ENCODE measurements at places on chromosomes 6 and 20.

- no peak for DNase-seq
These were observed 27.0 kb downstream of the SNAI1 start for GRCh38 chr20:50009521-50010454.

- DNase-seq: no peak
These were observed 5.8 kb upstream of the PACSIN1 start for GRCh38 chr6:34459899-34460593.

GRCh38 chr20:35319192-35319870 lies 27.1 kb upstream of the FAM83C start:
- no peak for DNase-seq

- DNase-seq: no peak
These were observed 10.7 kb upstream of the LAMP5 start for GRCh38 chr20:9503526-9504245.

DNA sequence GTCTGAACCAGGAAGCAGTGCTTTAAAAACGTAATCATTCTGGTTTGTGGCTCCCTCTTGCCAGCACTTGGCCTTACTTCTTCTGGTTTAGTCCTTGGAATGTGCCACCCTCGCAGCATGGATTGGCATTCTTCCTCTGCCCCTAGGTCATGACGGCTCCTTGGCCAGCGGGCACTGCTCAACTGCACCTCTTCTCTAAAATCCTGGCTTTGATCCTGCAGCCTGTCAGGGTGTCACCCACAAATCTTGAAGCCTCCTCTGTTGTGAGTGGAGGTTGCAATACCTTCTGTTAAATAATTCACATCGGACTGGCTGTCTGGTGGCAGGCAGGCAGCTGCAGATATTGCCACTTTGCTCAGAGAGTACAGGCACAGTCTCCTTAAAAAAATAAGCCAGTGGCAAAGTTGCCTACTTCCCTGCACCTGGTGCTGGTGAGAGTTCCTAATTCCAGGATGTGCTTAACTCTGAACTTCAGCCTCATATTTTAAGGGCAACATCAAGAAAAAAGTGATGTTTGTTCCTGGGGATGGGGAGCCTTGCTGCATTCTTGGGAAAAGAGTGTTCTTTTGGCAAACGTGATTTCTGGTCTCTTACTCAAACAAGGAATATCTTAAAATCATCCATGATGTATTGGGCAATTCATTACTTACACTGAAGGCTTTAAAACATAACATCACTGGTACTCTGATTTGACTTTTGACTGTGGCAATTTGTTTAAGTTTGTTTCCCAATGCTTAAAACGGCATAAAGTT lies 179.8 kb downstream of the FOXA2 start:
- DNase-seq: no peak

GRCh38 chr6:153085239-153085638 lies 45.8 kb downstream of the RGS17 start:
- DNase-seq: no peak

DNA sequence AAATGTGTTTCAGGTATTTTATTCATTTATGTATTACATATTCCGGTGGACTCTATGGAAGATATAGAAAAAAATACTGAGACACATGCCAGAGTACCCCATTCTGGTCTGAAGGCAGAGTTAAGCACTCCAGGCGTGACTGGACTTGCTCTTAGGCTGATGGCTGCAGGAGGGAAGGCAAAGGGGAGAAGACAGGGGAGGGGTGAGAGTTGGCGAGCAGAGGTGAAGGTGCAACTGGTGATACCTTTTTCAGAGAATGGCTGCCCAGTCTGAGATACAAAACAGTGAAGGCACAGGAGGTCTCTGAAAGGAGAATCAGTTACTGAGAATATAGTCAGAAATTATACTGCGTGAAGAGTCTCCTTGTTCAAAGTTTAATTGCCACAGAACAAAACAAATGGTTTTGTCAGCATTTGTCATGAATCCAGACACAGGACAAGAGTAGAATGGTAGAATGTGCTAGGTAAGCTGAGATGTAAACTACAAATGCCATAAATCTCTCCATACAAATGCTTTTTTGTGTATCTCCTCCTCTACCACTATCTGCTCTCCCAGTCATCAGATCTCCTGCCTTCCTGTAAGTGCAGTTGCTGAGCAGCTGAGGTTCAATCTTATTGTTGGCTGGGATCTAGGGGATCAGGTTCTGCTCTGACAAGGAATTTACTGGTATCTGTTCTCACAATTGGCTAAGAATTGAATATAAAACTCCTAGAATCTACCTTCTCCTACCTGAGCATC lies 104.2 kb upstream of the DST start:
- no peak for DNase-seq

DNA sequence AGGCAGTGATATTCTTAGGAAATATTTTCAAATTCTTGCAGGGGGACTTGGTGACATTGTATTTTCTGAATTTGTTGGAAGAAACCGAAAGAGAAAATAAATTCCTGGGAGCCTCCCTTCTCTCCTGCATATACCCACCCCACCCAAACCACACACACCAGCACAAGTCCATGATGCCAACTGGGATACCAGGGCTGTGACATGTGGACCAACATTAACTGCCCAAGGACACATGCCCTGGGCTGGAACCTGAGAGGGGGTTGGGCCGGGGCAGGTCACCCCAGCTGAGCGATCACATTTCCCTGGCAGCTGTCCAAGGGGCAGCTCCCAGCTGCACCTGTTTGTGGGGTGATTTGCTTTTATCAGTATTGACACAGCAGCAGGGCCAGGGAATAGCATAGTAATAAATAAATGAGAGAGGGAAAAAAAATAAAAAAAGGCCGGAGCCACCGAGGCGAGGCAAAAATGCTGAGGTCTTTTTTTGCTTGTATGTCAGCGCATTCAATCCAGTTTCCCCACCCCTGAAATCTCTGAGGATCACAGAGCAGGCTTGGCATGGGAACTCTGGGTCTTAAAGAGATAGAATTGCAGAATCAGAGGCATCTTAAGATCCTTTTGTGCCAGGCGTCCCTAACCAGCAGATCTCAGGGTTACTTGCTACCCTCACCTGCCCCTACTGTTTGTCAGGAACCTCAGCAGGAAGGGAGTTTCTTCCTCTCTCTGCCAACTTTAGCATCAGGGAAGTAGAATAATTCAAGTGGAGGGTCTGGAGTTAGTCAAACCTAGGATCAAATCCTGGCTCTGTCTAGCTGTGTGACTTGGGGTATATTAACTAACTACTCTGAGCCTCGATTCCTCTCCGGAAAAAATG lies 66.5 kb upstream of the PIM1 start:
- peak; percentile 60 for DNase-seq

GRCh38 chr6:42350911-42351310 lies 100.8 kb downstream of the TRERF1 start:
- no peak for DNase-seq

DNA sequence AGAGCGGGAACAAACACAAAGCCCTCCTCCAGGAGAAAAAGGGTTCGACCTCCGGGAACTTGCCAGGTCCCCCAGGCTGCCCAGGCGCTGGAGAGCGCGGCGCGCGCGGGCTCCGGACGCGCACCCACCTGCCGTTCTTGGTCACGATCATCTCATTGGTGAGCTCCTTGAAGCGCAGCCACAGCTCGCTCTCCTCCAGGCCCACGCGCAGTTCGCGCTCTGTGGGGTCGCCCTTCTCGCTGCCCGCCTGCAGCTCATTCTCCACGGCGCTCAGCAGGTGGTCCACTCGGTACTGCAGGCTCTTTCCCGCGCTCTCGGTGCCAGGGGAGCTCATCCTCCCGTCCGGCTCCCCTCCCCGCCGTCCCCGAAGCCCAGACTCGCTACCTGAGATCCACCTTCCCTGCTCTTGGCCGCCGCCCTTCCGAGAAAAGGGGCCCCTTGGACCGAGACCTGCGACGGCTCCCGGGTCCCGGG lies 356 bp downstream of the TBXT start:
- DNase-seq: peak; percentile 60

GRCh38 chr6:127439718-127440117 lies 19.5 kb downstream of the KIAA0408 start:
- no peak for DNase-seq

GRCh38 chr20:24328901-24329300 lies 140.5 kb upstream of the SYNDIG1 start:
- no peak for DNase-seq

DNA sequence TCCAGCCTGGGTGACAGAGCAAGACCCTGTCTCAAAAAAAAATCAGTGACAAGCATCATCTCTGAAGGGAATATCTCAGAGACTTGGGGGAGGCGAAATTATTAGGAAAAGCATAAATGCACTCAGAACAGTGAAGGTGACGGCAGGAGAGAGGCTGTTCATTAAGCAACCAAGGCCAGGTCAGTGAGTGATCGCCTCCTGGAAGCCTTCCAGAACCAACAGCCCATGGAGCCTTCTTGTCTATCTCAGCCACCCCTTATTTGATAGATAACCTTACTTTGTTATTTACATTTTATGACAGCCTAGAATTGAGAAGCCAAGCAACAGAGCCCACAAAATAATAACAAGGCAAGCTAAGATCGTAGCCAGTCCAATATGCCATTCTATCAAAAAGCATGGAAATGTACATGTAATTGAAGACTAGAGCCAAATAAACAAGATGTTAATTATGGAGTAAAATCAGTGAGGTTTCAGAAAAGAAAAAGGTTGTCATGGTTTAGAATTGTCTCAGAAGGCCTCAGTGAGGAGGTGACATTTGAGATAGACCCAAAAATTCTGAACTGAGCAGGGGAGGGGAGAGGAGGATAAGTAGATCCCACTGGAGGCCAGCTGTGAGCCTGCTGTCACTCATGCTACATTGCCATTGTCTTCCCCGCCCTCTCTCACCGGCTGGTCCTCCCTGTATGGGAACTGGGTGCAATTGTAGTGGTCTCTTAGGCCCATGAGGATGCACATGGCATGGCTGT lies 17.8 kb downstream of the BNIP5 start:
- no peak for DNase-seq

DNA sequence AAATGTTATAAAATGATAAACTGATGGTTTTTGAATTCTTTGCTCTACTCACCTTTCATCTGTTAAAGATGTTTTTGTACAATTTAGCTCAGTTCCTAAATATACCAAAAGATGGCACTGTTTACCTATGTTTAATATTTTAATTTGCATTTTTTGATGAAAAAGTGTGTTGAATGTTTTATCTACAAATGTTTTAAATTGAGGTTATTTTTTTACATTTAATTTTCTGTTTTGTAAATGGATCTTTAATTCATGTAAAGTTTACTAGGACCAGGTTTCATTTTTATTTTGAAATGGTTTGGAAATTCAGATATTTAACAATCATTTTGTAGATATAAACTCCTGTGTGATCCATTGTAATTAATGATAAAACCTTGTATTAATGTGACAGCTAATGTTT lies 30.0 kb downstream of the CDKAL1 start:
- no peak for DNase-seq

DNA sequence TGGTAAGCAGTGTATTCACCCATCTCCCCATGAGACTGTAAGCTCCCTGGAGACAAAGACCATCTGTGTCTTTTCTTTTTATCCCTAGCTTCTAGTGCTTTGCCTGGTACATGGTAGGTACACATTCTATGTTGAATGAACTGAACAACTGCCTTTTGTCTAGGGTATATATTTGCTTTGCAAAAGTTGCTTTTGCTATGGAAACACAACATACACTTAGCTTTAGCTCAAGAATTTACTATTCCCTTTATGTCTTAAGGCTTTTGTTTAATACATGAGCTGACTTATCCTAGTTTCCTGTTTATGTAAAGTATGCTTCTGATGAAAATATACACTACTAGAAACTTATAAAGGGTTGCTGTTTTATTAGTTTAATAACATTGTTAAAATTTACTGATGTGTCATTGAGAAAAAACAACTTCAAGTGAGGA lies 198.2 kb downstream of the PRL start:
- no peak for DNase-seq

DNA sequence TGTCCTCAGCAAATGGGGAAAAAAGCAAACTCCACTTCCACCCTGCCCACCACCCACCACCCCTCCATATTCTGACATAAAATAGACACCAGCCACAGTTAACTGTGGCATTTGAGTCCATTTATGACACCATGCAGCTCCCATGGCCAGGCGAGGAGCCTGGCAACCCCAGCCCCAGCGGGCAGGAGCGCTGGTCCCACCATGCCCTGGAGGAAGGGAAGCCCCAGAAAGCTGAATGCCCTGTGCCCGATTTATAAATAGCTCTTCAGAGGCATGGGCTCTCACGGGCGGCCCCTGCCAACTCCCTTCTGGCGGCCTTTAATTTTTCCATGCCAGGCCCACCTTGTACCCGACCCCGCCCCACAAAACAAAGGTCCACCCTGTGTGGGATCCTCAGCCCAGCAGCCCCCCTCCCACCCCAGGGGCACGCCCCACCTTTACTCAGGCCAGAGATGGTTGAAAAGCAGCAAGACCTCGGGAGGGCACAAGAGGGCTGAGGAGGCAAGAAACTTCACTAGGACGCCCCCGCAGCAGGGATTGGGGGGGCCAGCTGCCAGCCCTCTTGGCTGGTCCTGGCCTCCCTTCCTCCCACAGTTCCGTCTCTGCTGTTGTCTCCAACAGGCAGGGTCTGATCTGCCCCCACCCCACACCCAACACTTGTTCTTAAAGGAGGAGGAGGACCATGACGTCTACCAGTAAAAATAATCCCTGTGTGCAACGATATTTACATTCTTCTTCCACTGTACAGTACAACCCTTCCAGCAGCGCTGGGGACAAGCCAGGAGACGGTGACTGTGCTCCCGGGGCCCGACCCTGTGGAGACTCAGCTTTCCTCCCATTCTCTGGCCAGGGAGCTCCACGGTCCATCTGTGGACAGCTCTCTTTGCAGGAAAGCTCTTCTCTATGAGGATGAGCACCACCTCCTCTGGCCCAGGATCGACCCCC lies 115.6 kb upstream of the CDYL start:
- peak; percentile 36 for DNase-seq

- DNase-seq: no peak
These were observed 37.3 kb downstream of the ADGRG6 start for GRCh38 chr6:142339113-142339512.

DNA sequence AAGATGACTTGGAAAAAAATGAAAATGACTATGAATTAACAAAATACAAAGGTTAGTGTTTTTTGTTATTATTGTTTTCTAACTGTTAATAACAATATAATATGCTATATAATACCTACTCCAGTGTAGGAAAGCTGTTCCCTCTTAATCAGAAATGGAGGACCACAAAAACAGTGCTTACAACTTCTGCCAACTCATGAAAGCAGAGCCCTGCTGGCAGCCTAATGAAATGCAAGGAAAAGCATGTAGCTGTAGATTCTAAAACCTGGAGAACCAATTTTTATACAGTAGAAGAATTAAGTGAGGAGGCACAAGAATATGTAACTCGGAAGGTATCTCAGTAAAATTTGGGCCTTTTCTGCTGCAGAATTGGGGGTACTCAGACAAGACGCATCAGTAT lies 29.4 kb downstream of the PHIP start:
- no peak for DNase-seq

- no peak for DNase-seq
These were observed 243.0 kb downstream of the ATXN1 start for GRCh38 chr6:16518265-16518664.

GRCh38 chr20:45096781-45097180 lies 4.1 kb downstream of the KCNS1 start:
- DNase-seq: no peak

GRCh38 chr20:40868551-40869217 lies 159.9 kb upstream of the TOP1 start:
- DNase-seq: no peak

Data from ecto neural progenitor cell (in vitro differentiated cells).